ENCODE measurements at places on chromosomes 7 and 10.

DNA sequence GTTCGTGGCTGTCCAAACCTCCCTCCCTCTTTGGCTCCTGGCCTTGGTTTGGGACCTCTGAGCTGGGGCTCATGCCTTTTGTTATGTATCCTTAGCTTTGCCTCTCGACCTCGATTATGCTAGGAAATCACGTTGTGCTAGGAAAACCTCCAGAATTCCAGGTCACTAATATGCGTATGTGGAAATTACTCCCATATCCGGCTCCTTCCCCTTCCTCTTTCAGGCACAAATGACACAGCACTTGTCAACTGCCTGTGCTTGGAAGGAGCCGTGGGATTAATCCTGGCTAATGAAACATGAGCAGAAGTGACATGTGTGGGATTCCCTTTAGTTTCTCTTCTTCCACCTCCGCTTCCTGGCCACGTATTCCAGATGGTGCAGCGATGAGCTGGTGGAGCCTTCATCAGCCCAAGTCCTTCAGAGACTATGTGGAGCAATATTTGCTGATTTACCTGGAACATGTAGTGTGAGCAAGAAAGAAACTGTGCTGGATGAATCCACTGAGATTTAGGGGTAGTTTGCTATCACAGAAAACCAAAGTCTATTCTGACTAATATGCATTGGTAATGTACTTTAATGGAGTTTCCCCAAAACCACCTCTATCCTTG lies 149.2 kb downstream of the REEP3 start:
- DNase-seq = peak; percentile 26

DNA sequence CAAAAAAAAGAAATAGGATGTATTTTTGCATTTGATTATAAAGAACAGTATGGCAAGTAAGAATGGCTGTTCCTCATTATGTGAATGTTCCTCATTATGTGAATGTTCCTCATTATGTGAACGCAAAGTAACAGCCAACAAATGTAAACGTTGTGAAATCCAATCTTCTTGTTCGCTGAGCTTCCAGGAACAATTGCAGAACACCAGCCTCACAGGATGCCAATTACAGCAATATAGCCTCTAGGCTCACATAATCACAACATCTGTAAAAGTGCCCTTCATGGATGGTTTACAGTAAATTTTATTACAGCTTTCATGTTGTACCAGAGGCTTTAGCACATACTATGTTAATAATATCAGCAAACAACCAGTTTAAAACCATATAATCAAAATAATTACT lies 71.6 kb downstream of the THSD7A start:
- no peak for DNase-seq

DNA sequence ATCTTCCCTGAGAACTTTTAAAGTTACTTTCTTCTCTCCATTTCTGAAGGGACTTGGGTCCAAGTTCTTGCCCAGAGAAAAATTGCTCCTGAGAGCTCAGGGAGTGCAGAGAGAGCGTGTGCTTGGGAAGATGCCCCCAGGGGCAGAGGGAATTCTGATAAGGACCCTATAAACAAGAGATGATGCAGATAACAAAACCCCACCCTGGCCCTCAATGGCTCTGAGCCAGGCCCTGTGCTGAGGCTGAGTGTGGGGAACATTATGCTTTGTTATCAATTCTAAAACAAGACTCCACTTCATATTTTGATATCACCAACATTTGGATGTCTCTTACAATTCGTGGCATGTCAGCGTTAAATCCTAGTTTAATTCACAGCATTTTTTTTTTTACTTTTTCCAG lies 34.4 kb upstream of the HABP2 start:
- DNase-seq = no peak

GRCh38 chr7:83547526-83547925 lies 101.4 kb downstream of the SEMA3E start:
- DNase-seq = no peak

GRCh38 chr7:127886248-127886647 lies 145.0 kb downstream of the LRRC4 start:
- no peak for DNase-seq

- DNase-seq = no peak
Observed at GRCh38 chr10:47291682-47292081, 8.3 kb upstream of the GDF10 start.

GRCh38 chr7:76359978-76360638 lies 1.3 kb upstream of the YWHAG start:
- DNase-seq = no peak

- DNase-seq = no peak
Observed at GRCh38 chr7:11195502-11195901, 221.8 kb downstream of the PHF14 start.

DNA sequence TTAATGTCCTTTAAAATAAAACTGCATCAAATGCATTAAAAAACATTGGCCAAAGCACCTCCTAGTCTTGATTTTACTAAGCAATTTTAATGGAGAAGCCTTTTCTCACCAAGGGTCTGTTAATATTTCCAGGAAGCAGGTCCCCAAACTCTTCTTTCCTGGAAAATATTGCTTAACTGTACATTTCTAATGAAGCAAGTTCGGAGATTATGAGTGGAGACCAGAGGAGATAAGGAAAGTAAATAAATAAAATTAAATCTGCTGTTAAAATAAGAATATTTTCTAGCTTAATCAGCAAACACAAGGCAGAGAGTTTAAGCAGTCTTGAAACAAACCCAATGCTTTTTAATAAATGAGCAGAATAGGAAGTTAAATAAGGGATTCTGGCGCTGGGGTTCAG lies 322.4 kb downstream of the PTEN start:
- no peak for DNase-seq

- DNase-seq = no peak
Observed at GRCh38 chr7:159105832-159106811, 38.5 kb downstream of the VIPR2 start.

DNA sequence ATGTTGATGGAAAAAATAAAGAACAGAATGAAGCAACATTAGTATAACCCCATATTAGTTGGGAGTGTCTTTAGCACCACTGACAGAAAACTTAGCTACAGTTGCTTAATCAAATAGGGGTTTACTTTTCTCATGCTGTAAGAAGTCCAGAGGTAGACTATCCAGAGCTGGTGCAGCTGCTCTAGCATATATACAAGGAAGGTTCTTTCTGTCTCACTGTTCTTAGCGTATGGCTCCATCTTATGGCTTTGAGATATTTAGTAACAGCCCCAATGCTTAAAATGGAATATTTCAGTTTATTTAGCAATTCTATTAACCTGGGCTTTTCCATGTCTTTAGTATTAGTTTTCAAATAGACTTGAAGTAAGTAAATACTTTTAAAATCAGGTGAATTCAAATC lies 15.2 kb upstream of the WNT2 start:
- DNase-seq = no peak

DNA sequence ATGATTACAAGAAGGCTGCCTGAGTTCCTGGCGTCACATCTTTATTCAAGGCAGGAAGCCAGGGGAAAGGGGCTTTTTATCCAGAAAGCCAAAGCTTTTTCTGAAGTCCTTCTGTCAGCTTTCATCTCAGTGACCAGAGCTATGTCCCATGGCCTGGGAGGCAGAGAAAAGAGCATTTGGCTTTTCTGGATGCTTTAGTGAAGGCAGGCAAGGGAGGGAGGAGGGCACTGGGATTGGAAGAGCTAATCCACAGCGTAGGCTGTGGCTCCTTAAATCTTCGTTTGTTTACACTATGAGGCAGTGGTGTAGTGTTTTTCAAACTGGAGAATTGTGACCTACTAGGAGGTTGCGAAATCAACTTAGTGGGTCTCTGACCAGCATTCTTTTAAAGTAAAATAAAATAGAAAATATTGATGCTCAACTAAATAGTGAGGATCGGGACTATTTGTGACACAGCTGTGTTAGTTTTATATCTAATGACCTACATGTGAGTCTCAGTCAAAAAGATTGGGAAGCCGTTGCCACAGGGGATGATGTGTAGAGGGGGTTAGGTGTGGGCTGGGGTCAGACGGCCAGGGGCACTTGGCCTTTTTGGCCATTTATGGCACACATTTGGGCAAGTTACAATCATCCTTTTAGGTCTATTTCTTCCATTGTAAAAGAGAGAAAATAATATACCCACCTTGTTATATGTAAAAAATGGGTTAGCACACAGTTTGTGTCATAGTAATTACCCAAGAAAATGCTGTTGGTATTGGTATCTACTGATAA lies 14.1 kb downstream of the CRYGN start:
- DNase-seq = no peak

- DNase-seq = no peak
Observed at GRCh38 chr10:114328441-114328812, 75.9 kb downstream of the AFAP1L2 start.

- no peak for DNase-seq
Observed at GRCh38 chr7:68440866-68441265, 1157.4 kb upstream of the AUTS2 start.

All from D341Med (cell line).